ENCODE measurements at places on chromosomes 7 and 10.
A peak's percentile ranks its signal among the peaks of the same experiment; 100 is the strongest.

- peak; percentile 22 for DNase-seq
These were observed 7.9 kb downstream of the LAT2 start for GRCh38 chr7:74217455-74218342.

GRCh38 chr7:19376538-19376937 lies 231.3 kb upstream of the FERD3L start:
- DNase-seq: no peak

DNA sequence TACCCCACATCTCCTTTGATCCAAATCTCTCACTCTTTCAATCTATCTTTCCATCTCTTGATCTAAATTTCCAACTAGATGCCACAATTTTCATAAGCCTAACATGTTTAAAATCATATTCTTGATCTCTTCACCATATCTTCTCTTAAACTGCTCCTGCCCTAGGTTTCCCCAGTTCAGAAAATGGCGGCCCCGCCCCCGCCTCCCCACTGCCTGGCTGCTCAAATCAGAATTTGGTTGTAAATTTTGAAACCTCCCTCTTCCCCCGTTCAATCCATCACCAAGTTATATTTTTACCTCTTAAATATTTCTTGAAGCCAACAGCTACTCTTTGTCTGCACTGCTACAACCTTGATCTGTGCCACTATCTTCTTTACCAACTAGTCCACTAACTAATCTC lies 27.3 kb upstream of the PRTFDC1 start:
- no peak for DNase-seq

DNA sequence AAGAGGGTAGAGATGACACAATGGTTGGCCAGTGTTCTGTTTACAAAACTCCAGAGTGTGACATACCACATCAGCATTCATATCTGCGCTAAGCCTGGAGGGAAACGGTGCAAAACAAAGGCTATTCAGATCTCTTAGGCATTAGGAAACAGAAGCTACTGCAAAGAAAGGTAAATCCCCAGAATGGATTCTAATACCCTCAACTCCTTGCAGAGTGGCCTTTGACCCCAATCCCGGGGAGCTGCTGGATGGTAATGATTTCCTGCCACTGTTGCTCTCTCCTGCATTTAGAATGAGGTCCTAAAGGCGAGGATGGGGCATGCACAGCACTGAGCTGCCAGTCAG lies 65.2 kb downstream of the AOAH start:
- no peak for DNase-seq

GRCh38 chr10:76618171-76618570 lies 1019.4 kb downstream of the KCNMA1 start:
- DNase-seq: no peak

DNA sequence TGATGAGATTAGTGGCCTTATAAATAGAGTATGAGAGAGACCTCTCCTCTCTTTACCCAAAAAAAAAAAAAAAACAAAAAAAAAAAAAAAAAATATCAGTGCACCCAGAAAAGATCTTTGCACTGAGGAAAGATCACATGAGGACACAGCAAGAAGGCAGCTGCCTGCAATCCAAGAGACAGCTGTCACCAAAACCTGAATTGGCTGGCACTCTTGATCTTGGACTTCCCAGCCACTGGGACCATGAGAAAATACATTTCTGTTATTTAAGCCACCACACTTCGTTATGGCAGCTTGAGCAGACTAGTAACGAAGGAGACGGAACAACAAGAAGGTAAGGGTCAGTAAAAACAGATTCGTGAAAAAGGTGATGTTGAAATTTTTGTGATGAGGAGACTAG lies 47.0 kb downstream of the TMEM106B start:
- DNase-seq: no peak

DNA sequence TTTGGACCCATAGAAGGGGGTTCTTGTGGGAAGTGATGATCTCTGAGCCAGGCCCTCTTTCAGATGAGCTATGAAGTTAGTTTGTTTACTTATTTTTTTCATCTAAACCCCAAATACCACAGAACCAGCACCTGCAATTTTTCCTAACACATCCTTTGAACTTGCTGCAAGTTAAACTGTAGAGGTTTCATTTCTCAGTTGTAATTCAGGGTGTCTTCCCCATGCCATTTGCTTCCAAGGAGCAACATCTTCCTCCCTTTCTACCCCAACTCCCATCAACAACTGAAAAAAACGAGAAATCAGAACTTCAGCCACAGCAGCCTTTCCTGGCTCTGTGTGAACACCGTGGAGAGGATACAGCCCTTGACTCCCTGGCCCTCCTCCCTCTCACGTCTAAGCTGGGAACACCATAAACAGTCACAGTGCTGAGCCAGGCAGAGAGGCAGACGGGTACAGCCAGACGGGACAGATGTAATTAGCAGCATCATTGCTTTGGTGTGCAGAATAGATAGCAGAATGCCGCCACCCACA lies 63.6 kb downstream of the RGS10 start:
- no peak for DNase-seq

- DNase-seq: no peak
These were observed 17.9 kb upstream of the HMX3 start for GRCh38 chr10:123117644-123118417.

GRCh38 chr10:12191715-12192114 lies 4.0 kb downstream of the NUDT5 start:
- DNase-seq: no peak

DNA sequence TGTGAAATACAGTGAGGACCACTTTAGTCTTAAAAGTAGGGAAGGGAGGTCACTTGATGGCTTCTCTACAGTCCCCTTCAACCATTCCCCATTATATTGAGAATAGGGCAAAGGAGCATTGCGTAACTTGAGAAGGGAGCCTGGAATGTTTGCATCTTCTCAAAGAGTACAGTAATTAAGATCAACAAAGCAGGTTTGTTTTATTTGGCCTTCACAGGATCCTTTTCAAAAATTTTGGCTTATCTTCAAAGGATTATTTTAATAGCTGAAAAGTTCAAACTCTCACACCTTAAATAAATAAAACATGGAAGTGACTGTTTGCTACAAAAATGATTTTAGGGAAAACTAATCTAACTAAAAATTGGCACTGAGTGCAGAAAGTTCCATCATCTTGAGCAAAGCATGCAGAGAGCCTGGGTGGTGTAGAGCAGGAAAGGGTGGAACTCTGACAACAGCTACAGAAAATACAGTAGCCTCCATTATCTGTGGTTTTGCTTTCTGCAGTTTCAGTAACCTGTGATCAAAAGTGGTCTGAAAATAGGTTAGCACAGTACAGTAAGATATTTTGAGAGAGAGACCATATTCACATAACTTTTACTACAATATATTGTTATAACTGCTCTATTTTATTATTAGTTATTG lies 214.0 kb downstream of the MDFIC start:
- no peak for DNase-seq

GRCh38 chr10:90161-90560 lies 41.1 kb upstream of the TUBB8 start:
- no peak for DNase-seq

DNA sequence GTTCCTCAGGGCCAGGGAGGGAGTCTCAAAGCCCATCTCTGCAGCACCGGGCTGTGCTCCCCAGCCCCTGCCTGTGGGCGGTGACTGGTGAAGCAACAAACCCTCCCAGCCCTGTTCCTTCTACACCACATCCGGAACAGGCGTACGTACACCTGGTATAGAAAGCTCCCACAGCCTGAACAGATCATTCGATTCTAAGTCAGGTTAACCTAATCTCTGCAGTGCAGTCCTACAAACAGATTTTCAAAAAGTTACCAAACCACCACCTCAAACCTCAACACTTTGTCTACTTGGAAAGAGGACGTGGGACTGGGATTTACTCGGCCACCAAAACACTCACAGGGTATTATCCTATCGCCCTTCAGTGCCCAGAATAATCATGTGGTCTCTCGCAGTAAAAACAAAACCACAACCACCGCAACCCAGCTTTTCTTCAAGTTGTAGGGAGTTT lies 238.4 kb downstream of the DIP2C start:
- DNase-seq: no peak

DNA sequence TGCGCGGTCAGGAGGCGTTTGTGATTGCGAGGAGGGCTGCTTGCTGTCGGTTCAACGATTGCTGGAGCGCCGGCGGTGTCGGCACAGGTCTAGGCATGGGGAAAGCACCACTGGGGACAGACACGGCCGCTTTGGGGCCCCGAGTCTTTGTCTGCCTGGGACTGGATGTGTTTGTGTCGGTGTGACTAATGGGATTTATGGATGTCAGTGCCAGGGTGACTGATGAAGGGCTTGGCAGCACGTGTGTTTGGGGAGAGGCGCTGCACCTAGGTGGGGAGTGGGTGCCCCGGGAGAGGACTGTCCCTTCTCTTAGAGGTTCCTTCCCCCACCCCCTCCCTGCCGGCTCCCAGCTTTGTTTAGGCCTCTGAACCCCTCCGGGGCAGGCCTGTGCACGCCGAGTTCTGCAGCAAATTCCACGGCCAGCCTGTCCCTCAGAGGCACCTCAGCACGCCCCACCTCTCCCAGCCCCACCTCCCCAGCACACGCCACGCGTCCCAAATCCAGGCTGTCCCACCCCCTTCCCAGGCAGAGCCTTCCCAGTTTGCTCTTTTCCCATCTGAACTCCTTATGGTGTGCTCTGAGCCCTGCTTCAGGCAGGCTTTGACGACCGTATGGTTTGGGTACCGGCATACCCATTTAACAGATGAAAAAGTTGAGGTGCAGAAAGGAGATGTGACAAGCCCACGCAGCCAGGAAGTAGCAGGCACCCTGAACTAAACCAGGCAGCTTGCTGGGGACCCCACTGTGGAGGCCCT lies 6.4 kb upstream of the TNRC18 start:
- no peak for DNase-seq

- DNase-seq: no peak
These were observed 401.1 kb upstream of the PODXL start for GRCh38 chr7:131957338-131958020.

- DNase-seq: no peak
These were observed 60.8 kb downstream of the XRCC2 start for GRCh38 chr7:152615031-152615741.

- DNase-seq: no peak
These were observed 86.5 kb downstream of the HERC4 start for GRCh38 chr10:67988606-67989005.

GRCh38 chr10:103235775-103236174 lies 9.9 kb upstream of the RPEL1 start:
- no peak for DNase-seq

GRCh38 chr7:120442838-120443237 lies 169.9 kb downstream of the KCND2 start:
- no peak for DNase-seq

DNA sequence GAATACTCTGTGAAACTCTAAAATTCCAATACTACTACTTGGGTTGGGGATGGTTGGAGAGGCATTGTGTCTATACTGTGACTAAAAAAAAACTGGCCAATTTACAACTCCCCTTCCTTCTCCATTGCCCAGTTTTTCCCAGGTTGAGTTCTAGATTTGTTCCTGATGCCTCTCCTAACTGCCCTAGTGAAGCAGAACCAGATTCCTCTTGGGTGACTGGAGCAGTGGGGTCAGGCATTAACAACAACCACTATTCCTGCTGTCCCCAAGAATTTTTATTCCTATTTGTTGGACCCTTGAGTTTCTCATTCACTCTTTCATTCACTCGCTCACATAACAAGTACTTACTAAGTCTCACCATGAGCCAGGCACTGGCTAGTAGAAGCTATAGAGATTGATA lies 5.8 kb downstream of the GOT1 start:
- no peak for DNase-seq

GRCh38 chr7:16068183-16068582 lies 353.2 kb downstream of the CRPPA start:
- DNase-seq: no peak

GRCh38 chr7:85708221-85708620 lies 521.4 kb upstream of the SEMA3D start:
- DNase-seq: no peak

DNA sequence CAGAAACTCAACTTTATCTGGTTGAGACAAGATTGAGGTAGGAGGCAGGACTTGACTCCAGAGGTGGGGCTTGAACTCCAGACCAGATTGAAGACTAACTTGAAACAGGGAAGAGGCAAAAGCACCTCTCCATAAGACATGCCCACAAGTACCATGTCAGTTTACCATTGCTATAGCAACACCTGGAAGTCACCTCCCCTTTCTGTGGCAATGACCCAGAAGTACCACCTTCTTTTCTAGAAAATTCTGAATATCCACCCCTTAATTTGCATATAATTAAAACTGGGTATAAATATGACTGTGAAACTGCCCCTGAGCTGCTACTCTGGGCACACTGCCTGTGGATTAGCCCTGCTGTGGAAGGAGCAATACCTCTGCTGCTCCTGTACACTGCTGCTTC lies 4.9 kb upstream of the TOMM7 start:
- DNase-seq: no peak

DNA sequence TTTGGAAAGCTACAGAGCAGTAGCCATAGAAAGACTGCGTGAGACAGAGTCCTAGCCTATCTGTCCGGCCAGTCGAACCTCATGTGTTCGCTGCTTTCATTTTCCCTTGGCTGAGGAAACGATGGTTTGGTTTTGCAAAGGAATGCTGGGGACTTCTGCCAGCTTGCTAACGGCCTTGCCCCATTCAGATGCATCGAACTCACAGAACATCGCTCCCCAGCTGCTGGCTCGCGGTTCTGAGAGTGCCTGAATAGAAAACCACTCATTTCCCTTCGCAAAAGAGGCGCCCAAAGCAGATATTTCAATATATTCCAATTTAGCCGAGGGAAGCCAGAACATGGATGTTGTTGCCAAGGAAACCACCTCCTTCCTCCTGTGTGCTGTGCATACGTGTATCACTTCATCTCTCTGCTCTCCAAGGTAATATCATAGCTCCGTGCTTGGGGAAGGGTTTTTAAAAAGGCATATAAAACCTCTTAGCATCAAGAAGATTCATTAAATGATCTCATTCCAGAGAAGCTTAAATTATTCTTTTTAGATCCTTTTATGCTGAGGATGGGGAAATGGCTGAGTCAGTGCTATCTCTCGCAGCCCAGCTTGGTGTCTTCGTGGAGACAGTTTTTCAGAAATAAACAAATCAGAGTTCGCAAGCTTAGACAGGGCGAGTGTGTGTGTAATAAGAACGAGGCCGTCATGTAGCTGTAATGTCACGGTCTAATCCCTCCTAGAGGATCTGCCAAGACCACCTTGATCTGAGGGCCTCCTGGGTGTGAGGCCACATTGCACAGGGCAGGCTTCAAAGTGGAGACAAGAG lies 215.2 kb downstream of the RPS24 start:
- no peak for DNase-seq

- no peak for DNase-seq
These were observed 131.6 kb downstream of the HGF start for GRCh38 chr7:81638198-81638597.

- DNase-seq: no peak
These were observed 50.1 kb upstream of the DPYSL4 start for GRCh38 chr10:132136689-132137088.

- no peak for DNase-seq
These were observed 317.2 kb downstream of the BBS9 start for GRCh38 chr7:33446551-33446950.

GRCh38 chr7:155953781-155954549 lies 141.7 kb upstream of the SHH start:
- no peak for DNase-seq

All from nucleus accumbens (tissue), 56 donors.